Left kidney (tissue), 8 donors: ENCODE measurements at places on chromosomes 5 and 9.

GRCh38 chr5:176916337-176916736 lies 17.2 kb upstream of the HK3 start:
- no peak for DNase-seq

DNA sequence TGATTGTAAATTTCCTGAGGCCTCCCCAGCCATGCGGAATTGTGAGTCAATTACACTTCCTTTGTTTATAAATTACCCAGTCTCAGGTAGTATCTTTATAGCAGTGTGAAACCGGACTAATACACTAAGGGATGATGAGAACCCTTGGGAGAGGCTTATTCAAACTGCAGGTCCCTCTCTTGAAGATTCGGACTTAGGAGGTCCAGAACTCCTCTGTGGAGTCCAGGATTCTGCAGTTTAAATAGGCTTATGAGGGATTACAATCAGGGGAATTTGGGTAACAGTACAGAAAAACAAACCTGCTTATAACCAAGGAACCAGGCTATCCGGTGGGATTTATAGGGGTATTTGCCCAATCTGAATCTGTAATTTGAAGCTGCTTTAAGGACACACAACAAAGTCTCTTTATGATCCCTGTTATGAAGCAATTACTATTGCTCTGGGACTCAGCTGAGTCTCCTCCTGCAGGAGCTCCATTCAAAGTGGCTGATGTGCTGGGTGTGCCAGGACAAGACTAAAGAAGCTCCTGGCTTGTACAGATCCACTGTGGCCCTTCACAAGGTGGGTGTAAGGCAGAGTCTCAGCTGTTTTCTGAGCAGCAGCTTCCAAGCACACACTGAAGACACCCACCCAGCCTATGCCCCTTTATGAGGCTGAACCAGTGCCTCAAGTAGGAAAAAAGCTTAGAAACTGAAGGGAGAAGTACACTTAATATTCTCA lies 41.8 kb upstream of the LHFPL2 start:
- no peak for DNase-seq

- DNase-seq: no peak
Observed at GRCh38 chr9:125989524-125990180, 242.5 kb downstream of the PBX3 start.

DNA sequence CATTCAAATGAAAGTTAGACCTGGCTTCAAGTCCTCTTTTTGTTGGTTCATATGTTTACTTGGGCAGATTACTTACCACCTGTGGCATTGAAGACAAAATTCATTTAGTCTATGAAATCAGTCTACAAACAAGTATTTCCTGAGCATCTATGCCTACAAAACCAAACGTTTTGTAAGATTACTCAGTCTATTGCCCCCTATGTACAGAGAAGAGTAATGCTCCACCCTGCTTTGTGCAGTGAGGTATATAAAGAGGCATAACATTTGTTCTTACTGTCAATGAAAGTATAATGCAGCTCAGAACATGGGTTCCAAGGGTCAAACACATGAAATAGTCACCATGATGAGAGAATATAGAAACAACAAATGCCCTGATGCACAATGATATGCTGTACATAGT lies 580.7 kb downstream of the KIF4B start:
- DNase-seq: no peak

DNA sequence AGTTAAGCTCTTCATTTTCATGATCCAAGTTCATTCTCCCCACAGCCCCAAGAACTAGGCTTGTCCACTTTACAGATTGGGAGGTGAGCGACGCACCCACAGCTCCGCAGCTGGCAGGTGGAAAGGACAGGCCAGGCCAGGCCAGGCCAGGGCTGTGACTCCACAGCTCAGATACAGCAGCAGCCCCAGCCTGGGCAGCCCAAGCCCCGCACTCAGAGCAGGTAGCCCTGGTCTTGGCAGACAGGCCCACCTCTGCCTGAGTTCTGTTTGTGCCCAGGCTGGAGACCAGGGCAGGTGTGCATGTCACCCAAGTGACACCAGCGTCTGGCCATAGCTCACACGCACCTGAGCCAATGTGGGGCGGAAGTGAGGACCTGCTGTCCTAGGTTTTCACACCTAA lies 124.7 kb downstream of the WNK2 start:
- DNase-seq: no peak

GRCh38 chr5:52469420-52469819 lies 318.3 kb upstream of the ITGA1 start:
- no peak for DNase-seq

GRCh38 chr5:170161069-170161468 lies 55.4 kb downstream of the FOXI1 start:
- no peak for DNase-seq

DNA sequence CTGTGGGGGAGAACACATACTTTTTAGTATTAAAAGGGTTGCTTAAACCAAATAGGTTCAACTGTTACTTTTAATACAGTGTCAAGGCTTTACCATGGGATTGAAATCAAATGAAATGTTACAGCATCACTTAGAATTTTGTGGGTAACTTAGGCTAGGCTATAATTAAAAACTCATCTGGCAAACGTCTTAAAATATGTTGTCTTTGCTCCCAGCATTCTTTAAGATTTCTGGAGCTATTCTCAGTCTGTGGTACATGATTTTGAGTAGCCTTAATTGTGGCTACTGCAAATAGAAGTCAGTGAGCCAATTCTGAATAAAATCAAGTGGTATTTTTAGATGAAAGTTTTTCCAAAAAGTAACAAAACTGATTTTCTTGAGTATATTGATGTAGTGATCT lies 30.7 kb downstream of the UHRF2 start:
- DNase-seq: no peak

- no peak for DNase-seq
Observed at GRCh38 chr5:5546408-5546807, 123.9 kb downstream of the ICE1 start.

DNA sequence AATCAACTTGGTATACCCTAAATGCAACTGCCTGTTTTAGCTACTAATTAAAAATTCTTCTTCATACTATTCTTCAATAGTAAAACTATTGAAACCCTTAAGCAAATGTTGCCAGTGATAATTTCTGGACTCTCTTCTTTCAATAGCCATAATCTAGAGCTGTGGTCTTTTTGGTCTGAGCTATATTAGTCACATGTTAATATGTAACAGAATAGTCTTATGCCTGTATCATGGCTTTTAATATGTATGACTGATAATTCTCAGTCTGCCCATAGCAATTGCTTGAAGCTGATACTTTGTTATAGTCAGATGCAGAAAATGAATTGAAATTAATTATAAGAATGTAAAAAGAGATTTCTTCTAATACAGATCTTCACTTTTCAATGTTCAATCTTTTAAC lies 1871.9 kb upstream of the CDH6 start:
- no peak for DNase-seq

DNA sequence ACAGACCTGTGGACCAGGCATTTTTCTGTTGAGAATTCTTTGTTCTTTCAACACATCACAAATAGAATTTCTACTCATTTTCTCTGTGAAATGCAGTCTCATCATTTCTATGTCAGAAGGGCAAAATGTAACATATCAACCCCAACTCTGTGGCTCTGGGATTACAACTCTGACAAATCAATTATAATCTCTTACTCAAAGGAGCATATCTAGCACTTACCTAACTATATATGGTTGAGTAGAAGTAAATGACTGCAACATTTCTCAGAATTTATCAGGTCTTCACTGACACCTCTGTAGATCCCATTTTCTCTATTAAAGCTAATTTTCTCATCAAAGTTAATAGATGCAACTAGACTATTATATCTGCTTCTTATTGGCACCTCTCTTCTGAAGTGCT lies 64.8 kb downstream of the GABRG2 start:
- DNase-seq: no peak

- DNase-seq: no peak
Observed at GRCh38 chr9:79977510-79978197, 405.9 kb downstream of the TLE4 start.

- DNase-seq: no peak
Observed at GRCh38 chr5:31090467-31090866, 103.0 kb upstream of the CDH6 start.

GRCh38 chr5:169024421-169024820 lies 276.5 kb downstream of the SLIT3 start:
- no peak for DNase-seq

DNA sequence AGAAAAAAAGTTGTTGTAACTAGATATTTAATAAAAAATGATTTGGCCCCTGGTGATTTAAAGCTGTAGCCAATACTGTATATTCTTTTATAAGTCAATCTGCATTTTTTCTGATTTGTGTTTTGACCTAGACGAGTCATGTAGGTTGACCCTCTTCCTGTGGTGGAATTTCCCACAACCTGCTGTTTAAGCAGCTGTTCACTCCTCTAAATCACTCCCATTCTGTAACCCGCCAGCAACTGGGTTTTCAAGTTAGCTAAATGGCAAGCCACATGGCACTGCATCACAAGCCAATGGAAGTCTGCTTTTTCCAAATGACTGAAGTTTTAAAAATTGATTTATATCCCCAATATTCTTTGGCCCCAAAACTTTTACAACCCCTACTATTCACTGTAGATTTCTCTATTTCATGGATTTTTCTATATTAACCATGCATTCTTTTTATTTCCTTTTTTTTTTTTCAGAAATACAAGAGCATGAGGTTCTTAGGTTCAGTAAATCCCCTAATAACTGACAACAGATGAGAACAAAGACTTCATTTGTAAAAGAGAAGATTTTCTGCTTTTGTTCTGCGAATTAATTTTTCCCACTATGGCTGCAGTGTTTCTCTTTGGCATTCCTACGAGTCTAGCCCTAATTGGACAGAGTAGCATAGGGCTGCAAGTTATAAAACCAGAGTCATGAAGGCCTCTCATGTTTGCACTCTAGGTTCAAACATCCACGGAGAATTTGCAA lies 184.5 kb upstream of the TLE4 start:
- no peak for DNase-seq

- no peak for DNase-seq
Observed at GRCh38 chr9:130465383-130466096, 20.8 kb downstream of the ASS1 start.

DNA sequence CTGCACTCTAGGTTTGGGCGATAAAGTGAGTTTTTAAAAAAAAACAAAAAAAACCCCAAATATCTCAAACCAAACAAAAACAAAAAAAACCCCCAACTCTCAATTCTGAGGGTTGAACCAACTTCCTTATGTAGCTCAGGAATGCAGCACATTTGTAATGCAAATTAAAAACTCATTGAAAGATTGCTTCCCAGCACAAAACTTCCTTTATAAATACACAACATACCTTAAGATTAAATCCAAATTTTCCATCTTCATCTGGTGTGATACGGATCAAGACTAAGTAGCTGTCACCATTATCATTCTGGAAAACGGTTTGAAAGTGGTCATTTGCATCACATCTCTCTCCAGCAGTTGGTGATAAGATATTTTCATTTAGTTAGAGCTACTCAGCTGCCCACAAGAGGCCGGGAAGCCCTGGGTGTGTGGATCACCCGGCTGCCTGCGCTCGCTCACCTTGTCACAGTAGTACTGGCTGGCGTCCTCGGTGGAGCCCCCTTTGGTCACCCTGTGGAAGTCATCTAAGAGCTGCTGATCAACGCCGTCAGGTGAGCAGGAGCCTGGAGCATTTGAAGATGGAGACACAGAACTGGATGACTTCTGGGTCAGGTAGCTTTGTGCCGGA lies 88.2 kb downstream of the PTPN3 start:
- DNase-seq: no peak

DNA sequence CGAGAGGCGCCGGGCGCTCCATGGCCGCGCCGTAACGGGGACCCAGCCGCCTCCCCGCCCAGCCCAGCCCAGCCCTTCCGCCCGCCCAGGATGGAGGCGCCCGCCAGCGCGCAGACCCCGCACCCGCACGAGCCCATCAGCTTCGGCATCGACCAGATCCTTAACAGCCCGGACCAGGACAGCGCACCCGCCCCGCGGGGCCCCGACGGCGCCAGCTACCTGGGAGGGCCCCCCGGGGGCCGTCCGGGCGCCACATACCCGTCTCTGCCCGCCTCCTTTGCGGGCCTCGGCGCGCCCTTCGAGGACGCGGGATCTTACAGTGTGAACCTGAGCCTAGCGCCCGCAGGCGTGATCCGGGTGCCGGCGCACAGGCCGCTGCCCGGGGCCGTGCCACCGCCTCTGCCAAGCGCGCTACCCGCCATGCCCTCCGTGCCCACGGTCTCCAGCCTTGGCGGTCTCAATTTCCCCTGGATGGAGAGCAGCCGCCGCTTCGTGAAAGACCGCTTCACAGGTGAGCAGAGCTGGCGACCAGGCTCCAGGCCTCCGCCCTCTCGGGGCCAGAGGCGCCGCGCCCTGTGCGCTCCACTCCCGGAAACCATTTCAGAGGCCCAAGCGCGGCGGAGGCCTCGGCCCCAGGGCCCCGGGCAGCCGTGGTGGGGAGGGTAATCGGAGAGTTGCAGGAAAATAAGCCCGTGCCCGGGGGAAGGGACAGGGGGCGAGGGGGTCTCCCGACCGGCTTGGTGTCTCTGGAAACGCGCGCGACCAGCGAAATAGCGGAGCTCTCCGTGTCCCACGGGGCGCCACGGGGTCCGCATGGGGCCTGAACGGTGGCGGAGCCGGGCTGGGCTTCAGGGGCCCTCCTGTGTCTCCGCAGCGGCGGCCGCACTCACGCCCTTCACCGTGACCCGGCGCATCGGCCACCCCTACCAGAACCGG lies 496 bp downstream of the TLX3 start:
- no peak for DNase-seq

- no peak for DNase-seq
Observed at GRCh38 chr9:36150574-36151315, 14.2 kb downstream of the GLIPR2 start.

DNA sequence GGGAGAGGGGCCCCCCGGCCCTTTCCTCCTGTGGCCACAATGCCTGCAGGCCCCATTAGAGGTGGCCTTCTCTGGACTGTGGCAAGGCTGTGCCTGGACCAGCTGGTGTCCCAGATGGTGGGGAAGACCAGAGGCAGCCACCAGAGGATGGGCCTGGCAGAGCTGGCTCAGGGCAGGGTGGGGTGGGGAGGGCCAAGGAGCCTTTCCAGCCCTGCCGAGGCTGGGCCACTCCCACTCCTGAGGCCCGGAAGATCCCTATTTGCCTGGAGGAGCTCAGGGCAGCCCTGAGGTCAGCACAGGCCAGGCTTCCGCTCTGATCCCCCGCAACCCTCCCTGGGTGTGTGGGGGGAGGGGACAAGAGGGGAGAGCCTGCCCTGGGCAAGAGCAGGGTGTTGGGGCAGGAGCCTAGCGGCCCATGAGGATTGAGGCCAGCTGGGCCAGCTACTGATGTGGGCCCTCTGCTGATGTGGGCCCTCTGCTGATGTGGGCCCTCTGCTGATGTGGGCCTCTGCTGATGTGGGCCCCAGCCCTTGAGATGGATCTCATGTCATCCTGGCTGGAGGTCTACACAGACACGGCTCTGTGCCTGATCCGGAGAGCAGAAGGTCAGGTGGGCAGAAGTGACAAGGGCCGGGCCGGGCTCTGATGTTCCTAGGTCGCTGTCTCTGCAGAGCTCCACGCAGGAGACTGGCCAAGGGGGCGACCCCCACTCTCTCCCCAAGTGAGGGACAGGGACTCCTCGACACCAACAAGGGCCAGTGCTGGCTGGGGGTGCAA lies 6.0 kb downstream of the MRPS2 start:
- no peak for DNase-seq

GRCh38 chr9:130371196-130371966 lies 73.4 kb upstream of the ASS1 start:
- no peak for DNase-seq

GRCh38 chr9:135960411-135961276 lies 529 bp downstream of the UBAC1 start:
- no peak for DNase-seq

- DNase-seq: no peak
Observed at GRCh38 chr9:94922691-94923107, 196.2 kb downstream of the AOPEP start.
